ENCODE measurements at places on chromosomes 2 and 18.

DNA sequence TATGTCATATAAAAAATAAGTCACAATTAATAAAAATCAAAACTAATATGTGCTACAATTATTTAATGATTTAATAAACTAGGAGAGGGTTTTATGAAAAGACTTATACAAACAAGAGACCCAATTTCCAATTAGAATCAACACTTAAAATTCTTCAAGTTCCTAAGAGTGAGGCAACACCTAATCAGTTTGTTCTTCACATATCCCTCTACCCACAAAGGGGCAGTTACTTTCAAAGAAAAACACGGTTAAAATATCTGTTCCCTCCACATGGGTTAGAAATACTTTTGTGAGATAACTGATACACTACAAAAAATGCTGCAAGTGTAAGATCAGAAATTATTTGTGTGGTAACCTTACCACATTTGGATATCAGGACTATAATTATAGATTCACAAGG lies 357.0 kb downstream of the ERBB4 start:
- no peak for DNase-seq

DNA sequence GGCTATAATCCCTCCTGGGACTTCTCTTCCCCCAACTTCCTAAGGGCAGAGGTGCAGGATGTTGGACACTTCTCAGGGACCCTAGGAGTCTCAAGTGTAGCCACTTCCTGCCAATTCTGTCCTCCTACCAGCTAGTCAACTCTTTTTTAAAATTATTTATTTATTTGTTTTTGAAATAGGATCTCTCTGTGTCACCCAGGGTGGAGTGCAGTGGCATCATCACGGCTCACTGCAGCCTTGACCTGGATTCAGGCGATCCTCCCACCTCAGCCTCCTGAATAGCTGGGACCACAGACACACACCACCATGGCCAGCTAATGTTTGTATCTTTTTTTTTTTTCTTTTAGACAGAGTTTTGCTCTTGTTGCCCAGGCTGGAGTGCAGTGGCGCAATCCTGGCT lies 11.5 kb downstream of the SFTPB start:
- no peak for DNase-seq

GRCh38 chr2:111952871-111953452 lies 54.6 kb downstream of the MERTK start:
- DNase-seq = no peak

DNA sequence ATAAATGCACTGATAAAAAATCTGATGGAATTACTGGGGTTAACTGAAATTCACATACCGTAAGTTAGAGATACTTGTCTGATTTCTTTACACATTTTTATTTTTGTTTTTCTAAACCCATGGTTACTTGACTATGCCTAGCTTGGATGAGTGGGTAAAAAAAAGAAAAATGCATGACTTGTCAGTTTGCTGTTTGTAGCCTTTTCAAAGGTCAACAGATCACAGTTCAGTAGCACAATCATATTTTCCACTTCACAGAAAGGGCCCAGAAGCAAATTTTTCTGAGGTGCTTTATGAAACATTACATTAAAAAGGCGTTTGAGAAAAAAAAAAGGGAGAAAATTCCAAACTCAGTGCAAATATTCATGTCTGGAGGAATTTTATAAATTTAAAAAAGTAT lies 16.4 kb downstream of the SLC16A14 start:
- DNase-seq = no peak

GRCh38 chr2:176405477-176405876 lies 136.2 kb downstream of the MTX2 start:
- DNase-seq = no peak

DNA sequence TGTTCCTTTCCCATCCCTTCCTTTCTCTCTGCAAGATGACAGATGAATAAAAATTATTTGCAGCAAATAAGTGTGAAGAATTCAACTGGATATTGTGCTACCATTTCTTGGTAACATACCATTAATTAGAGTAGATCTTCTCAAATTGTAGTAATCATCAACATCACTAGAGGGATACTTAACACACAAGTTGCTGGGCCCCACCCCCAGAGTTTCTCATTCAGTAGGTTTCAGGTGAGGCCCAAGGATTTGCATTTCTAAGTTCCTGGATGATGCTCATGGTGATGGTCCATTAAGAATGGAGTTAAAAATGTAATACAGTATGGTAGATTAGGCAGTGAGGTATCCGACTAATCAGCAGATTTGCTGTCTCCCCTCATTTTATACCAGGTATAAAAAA lies 594.0 kb downstream of the ERBB4 start:
- DNase-seq = no peak

DNA sequence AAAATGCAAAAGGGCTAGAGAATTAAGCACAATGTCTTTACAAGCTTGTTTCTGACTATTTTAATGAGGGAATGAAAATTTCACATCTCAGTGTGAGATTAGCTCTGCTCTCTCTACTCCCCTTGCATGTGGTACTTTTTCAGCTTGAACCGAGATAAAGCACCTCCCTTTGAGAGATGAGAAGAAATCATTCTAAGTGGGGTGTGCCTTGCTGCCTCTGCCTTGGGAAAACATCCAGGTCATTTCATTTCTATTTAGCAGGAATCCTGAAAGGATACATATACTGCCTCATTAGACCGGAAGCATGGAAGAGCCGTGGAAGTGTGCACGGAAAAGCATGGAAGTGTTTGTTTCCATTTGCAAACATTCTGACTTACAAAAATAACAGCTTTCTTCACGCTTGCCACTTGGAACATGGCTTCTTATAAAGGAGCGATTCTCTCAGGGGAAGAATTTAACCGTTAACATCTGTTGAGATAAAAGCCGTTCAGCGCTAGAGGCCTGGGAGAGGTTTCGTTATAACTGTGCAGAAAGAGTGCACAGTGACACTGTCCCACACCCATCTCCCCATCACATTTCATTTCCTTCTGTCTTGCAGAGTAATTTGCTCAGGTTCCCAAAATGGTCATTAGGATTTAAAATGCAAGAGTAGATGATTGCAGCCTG lies 16.7 kb downstream of the NOSTRIN start:
- DNase-seq = no peak

DNA sequence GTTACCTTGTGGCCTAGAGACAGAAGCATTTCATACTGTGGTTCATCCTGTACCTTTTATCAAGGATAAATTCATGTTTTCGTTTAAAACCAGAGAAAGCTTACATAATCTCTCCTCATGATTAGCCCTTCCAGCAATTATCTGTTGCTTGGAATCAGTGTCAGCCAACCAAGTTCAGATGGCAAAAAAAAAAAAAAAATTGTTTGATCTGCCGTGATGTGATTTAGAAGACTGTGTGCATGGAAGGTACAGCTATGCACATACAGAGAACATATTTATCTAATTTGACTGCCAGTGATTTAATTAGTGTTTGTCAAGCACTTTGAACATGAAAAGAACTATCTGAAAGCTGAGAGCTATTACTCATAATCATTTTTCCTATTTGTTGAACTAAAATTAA lies 180.9 kb downstream of the ZEB2 start:
- DNase-seq = no peak

DNA sequence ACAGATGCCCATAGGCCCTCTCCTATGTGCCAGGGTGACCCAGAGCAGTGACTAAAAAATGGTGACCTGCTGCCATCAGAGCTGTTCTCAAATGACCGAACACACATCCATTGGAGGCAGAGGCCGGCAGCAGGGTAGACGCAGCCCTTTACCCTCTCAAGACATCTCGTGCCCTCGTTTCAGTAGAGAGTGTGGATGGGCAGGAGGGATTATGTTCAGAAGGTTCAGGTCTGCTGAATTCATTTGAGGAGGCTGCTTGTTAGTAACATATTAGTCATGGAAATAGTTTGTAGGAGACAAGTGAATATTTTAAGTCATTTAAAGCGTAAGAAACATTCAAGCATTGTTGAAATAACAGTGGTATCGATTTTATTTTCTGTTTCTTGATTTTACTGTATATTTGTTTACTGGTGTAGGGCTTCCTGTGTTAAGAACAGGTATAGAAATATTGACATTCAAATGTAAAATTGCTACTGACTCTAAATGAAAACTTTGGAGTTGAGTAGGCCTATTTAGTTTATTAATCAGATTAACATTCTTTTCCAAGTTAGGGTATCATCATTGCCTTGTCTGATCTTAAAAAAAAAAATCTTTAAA lies 82.6 kb downstream of the ZNF532 start:
- DNase-seq = no peak

DNA sequence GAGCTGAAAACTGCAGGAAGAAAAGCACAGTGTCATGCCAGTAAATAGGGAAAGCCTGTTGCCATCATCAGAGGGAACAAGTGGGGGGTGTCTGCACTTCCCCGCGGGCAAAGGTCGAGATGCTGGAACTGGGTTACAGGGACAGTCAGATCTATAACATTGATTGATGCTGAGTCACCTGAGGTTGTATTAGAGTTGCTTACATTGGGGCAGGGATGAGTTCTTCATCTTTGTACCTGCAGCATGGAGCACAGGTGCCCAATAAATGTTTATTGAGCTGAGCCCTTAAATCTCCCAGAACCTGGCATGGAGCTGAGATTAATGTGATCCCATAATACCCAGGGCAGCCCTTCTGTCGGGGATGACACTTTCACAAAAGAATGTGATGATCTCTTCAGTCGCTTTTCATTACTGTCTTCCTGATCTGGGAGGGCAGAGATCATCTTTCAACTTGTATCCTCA lies 5.9 kb upstream of the RNF152 start:
- no peak for DNase-seq

- no peak for DNase-seq
These were observed 106.9 kb downstream of the ROCK1 start for GRCh38 chr18:21004726-21005125.

DNA sequence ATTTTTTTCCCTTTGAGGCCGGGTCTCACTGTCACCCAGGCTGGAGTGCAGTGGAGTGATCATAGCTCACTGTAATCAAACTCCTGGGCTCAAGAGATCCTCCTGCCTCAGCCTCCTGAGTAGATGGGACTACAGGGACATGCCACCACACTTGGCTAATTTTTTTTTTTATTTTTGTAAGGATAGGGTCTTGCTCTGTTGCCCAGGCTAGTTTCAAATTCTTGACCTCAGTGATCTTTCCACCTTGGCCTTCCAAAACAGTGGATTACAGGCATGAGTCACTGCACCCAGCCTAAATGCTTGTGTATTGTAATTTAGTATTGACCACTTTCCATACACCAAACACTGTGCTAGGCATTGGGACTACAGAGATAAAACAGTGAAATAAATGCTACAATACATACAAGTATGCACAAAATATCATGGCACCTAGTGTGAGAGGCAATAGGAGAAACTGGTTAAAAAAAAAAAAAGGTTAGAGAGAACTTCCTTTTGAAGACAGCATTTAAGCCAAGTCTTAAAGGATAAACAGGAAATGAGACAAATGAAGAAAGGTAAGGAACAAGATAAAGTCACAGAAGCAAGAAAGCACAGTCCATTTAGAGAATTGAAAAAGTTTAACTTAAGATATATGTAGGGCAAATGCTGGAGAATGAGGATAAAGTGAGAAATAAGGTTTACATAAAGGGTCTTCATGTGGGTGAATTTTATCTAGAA lies 113.4 kb downstream of the GORASP2 start:
- DNase-seq = no peak

GRCh38 chr2:99249951-99250350 lies 5.5 kb downstream of the LYG2 start:
- DNase-seq = no peak

GRCh38 chr18:28366676-28367075 lies 189.7 kb upstream of the CDH2 start:
- DNase-seq = no peak

DNA sequence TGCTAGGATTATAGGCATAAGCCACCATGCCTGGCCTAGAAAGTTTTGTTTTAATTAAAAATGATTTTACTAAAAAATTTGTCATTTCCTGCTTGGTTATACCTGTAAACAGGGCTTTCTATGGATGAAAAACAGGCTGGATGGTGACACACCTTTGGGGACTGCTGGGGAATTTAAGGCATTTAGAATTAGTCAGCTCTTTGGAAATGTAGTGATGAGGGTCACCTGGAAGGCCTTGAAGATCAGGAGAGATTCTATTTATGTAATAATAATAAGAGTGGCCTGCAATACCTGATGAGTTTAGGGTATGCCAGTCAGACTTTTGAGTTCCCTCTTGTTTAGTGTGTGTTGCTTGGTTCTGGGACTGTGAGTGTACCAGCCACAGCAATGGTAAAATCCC lies 51.1 kb downstream of the RALBP1 start:
- no peak for DNase-seq

- no peak for DNase-seq
These were observed 61.6 kb downstream of the TTC21B start for GRCh38 chr2:165891943-165892342.
